ENCODE measurements at places on chromosomes 6 and 20.

DNA sequence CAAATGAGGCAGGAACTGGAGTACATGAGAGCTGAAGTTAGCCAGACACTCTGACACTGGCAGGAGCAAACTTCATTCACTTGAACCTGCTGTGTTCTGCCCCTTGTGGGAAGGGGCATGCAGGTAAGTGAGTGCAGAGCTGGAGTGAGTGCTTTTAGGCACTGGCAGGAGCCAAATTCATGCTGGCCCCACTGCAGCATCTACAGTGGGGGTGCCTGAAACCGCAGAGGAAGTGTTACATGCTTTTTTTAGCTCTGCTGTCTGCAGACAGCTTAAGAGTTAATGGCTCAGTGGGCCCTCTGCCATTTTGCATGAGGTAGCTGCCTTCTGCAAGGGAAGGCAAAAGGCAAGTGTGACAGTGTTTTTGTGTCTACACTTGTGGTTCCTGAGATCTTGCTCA is 167.9 kb upstream of the SYNCRIP start:
- no peak for DNase-seq

DNA sequence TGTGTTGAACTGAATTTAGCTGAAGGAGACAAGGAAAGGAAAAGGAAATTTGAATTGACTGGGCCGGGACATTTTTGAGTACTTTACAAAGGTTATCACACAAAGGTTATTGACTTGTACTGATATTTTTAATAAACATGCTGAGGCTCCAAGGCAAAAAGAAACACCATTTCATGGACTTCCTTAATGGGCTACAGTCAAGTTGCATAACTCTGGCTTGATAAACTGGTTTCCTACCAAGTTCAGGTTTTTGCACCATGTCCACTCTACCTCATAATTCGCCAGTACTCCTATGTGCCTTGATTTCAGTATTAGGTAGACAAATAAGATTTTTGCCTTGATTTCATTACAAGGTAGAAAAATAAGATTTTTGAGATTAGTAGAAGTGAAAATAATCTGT is 65.8 kb upstream of the FUT9 start:
- DNase-seq, result no peak

DNA sequence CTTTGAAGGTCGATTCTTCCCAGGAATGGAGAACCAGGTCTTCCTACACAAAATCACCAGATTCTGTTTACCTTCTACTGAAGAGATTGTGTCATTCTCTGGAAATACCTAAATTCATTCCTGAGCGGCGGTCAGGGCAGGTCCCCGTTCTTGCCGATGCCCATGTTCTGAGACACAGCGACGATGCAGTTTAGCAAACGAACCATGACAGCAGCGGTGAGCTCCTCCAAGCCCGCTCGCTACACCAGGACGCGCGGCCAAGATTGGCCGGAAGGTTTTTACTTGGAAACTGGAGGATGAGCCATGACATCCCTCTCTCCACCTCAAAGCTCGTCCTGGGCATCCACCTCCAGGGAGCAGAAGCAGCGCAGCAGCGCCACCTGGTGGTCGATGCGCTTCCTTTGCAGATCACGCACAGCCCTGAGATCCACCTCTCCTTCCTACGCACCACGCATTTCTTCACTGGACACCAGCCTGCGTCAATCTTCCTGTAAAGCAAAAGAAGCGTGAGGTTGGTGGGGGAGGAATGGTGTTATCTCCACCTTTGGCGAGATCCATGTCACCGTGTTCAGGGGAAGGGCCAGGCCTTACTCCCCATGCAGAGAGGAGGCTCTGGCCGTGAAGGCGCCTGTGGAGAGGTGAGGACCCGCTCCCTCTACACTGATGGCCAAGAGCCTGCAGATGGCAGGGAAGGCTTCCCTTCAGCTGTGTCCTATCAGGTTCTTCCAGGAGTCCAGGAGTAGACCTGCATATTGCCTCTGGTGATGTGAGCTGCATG is 9.9 kb upstream of the HLA-B start:
- peak; percentile 83 for DNase-seq

- peak; percentile 27 for DNase-seq
Measured at GRCh38 chr6:139655783-139656705, 281.6 kb upstream of the CITED2 start.

- no peak for DNase-seq
Measured at GRCh38 chr6:14123386-14124111, 6.0 kb downstream of the CD83 start.

DNA sequence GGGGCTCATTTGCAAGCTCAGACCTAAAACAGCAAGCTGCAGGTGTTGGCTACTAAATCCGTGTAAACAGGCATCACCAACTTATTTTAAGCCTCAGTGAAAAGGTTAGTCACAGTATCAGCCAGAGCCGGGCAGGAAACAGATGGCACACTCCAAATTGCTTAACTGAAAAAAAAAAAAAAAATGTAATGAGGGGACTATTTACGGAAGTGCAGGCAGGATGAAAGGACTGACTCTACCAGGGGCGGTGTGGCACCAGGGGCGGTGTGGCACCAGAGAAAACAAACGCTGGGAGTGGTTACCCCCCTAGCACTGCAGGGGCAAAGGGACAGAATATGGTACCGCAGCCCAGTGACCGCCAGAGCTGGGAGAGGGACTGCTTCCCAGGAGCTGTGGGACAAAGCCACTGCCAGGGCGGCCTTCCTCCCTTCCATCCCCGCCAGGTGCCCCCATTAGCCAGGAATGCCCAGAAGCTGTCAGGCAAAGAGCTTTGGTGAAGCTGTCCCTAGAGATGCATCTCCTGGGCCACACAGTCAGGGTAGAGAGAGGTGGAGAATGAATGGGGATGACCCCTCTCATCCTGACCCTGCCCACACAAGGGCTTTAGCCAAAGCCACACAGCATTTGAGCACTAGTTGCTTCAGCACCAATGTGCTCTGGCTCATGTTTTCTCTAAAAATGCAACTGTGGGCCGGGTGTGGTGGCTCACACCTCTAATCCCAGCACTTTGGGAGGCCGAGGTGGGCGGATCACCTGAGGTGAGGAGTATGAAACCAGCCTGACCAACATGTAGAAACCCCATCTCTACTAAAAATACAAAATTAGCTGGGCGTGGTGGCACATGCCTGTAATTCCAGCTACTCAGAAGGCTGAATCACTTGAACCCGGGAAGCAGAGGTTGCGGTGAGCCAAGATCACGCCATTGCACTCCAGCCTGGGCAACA is 39.6 kb upstream of the GFOD1 start:
- DNase-seq, result no peak

DNA sequence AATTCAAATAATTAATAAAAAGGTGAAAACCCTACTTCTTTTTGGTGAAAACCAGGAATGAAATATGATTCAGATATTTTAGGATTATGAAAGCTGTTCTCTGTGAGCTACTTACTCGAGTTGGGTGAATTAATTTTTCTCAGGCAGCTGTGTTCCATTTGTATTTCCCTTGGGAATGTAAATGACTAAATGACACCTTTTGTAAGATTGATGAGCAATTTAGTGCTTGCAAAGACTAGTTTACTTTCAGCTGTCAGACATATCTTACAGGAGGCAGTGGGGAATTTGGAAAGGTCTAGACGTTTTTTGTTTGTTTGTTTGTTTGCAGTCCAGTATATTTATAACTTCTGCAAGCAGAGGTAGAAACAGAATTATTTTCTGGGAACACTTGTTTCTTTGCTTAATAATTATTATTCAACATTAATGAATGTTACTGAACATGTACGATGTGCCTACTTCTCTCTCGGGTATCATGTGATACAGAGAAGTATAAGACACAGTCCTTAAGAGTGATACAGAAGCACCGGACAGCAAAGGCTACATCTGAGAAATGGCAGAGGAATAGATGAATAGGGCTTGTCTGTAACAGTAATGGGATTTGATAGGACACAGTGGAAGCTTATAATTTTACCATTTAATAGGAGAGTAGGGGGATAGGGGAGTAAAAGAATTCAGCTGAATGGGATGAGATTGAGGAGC is 91.3 kb downstream of the AKAP7 start:
- no peak for DNase-seq

- peak; percentile 55 for DNase-seq
Measured at GRCh38 chr20:56400001-56400640, 7.7 kb downstream of the CSTF1 start.

DNA sequence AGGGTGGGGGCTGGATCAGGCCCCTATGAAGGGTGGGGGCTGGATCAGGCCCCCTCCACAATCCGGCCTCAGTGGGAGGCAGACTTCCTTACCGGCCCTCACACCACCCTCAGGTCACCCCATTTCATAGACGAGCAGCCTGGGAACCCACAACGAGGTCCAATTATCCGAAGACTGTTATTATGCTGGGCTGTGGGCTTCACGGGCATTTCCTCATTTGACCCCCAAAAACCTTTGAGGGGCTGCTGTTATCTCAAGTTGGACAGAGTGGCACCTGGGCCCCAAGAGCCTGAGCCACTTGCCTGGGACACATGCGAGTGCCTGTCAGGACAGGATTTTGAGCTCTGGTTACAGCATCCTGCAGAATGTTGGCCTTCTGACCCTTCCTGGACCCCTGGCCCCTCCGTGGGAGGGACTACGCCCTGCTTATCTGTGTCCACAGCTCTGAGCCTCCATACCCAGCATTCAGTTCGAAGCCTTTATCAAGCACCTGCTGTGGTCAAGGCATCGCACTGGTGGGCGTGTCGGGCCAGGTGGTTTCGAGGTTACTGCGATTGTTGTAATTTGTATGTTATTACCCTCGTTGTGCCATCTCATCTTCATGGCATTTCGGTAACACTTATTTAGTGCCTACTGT is 34.5 kb upstream of the PCMTD2 start:
- no peak for DNase-seq

GRCh38 chr20:1508574-1508973 is 17.4 kb upstream of the SIRPB2 start:
- no peak for DNase-seq

DNA sequence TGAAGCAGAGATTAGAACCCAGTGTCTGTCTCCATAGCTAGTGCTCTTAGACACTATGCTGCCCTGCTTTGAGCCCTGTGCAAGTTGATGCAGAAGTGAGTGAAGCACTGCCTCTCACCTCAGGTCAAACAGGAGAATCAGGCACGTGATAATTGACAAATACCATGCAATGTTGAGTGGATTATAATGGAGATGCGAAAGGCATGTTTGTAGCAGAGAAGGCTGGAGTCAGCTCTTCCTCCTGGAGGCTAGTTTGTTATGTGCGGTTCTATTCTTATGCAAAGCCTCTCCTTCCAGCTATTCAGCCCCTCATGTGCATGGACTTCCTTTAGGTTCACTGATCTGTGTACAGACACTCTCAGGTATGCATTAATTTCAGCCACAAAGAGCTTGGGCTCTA is 108.5 kb downstream of the MANEA start:
- DNase-seq, result no peak

DNA sequence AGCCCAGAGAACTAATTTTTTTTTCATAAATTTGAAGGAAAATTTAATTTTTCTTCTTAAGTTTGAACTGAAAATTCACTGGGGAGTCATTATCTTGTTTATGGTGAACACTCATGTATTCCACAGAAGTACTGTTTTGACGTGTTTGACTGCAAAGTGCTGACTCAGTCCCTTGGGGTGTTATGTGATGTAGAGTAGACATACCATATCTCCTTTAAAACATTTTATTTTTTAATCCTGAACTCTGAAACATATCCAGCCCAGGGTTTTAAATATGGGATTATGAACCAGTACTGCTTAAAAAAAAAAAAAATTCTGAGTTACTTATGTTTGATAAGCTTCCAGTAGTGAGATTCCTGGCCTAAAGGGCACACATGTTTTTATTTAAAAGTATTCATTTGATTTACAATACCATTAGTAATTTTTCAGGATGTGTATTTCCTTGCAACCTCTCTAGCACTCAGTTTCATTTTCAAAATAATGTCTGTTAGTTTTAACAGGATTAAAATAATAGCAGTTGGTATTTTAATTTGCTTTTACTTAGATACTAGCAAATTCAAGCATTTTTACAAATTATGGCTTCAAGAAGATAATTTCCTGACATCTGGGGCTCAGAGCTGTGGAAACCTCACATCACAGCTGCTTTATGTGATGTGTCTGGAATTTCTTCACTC is 81.7 kb upstream of the PDE10A start:
- no peak for DNase-seq

DNA sequence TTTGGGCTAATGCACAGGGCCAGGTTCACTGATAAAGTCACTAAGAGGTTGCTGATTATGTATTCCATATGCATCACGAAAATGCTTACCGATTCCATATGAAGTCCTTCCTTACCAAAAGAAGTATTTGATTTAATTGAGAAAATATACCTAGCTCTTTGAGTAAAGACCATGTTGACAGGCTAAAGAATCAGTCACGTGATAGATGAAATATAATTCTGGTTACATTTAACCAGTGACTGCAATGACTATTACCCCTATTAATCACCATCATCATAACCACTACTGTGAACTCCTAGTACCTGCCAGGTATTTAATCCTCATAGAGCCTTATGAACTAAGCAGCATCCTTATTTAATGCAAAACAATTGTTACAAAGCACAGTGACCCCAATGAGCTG is 110.1 kb downstream of the HIVEP2 start:
- no peak for DNase-seq

DNA sequence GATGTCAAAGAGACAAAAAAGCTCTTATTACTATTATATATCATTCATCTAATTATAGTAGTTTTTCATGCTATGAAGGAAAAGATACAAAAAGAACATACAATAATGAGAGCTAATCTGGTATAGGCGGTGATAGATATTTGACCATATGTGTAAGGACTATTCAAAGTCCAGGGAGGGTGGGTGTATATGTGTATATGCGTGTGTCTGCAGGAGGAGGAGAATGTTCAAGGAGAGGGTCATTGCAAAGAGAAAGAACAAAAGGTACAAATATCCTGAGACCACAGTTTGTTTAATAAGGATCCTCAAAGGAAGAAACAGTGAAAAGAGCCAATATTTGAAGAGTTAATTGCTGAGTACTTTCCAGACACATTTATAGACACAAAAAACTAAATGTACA is 1288.6 kb upstream of the CITED2 start:
- DNase-seq, result no peak
